ENCODE measurements at places on chromosomes 11 and 22. TPM values are rescaled to one million over a fixed set of nuclear protein-coding genes. Genes with fewer than 3 reads are reported as not detected.

OR4A16 gene
- not detected for total RNA-seq

DNA sequence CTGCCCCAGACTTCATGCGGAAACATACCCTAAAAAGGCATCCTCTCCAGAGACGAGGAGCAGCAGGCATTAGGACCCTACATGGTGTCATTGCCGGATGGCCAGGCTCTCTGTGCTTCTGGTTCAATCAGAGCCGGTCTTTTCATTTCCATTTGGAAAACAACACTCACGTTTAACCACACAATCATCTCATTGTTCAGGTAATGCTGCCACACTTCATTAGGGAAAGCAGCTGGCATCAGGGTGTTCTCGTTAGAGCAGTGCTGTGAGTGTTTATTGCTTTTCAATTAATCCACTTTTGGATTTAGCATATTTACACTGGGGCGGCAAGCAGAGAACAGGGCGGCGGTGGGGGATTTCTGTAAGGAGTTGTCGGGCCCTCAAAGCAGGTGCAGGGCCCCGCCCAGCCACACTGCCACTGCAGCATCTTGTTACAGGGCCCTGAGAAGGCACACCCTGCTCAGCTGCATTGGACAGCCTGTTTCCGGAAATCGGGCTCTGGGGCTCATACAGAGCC lies 338.6 kb downstream of the SHANK2 start:
- DNase-seq: no peak
- peaks cover 4% of the 10 kb centered on the region for H3K27me3 ChIP-seq
- H3K27ac ChIP-seq: no peak overlapping the region
- no peaks in the 10 kb centered on the region for H3K4me1 ChIP-seq

DNA sequence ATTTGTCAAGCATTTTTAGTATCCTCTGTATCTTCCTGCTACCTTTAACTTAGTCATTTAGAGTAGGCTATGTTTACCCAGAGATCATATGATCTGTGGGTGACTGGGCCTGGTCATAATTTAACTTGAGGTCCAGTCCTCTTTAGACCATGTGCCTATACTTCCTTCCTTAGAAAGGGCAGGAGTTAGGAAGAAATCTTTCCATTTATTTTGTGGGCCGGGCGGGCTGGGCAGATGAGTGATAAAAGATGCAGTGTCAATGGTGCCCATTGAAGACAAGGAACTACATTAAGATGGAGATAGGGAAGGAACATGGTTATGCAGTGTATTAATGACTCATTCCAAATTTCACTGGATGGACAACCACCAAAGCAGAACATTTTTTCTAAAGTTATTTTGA lies 30.9 kb upstream of the PDE3B start:
- no peaks in the 10 kb centered on the region for H3K27me3 ChIP-seq
- DNase-seq: no peak
- no peaks in the 10 kb centered on the region for H3K36me3 ChIP-seq
- H3K27ac ChIP-seq: no peak overlapping the region

GRCh38 chr11:116317212-116317611 lies 455.6 kb downstream of the BUD13 start:
- no peaks in the 10 kb centered on the region for H3K36me3 ChIP-seq
- no peak for DNase-seq
- H3K4me3 ChIP-seq: no peak overlapping the region
- H3K27me3 ChIP-seq: peaks cover 10% of the 10 kb centered on the region
- no peak overlapping the region for H3K27ac ChIP-seq

Measured in psoas muscle (tissue), 8 donors.